NB4 (cell line): ENCODE measurements at places on chromosomes 7 and 10.
A peak's percentile ranks its signal among the peaks of the same experiment; 100 is the strongest.

GRCh38 chr7:125834421-125834820, 904.8 kb upstream of the POT1 start:
- DNase-seq, result no peak

DNA sequence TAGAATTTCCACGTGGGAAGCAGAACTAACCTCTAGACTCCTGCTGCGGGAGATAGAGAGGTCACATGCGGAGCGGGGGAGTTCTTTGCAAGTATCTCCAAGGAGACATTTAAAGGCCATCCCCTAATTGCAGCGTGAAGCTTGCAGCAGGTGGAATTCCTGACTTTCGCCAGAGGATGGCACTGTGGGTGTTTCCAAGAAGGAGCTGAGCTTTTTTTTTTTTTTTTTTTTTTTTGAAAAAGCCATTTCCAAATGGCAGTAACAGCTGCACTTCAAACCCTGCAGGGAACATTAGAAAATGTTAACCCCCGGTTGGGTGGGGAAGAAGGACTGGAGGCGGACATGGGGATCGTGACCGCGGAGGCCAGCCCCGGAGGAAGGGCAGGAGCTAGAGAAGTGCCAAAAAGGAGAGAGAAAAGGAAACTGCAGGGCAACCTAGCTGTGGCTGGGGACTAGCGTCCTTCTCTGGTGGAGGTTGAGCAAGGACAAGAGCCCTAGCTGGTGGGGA, 487.7 kb downstream of the TYW1 start:
- DNase-seq, result peak; percentile 80

GRCh38 chr10:30437031-30437841, 3.3 kb downstream of the MAP3K8 start:
- peak; percentile 77 for DNase-seq

- DNase-seq, result no peak
These were observed 112.8 kb upstream of the INSIG1 start for GRCh38 chr7:155184923-155185322.

DNA sequence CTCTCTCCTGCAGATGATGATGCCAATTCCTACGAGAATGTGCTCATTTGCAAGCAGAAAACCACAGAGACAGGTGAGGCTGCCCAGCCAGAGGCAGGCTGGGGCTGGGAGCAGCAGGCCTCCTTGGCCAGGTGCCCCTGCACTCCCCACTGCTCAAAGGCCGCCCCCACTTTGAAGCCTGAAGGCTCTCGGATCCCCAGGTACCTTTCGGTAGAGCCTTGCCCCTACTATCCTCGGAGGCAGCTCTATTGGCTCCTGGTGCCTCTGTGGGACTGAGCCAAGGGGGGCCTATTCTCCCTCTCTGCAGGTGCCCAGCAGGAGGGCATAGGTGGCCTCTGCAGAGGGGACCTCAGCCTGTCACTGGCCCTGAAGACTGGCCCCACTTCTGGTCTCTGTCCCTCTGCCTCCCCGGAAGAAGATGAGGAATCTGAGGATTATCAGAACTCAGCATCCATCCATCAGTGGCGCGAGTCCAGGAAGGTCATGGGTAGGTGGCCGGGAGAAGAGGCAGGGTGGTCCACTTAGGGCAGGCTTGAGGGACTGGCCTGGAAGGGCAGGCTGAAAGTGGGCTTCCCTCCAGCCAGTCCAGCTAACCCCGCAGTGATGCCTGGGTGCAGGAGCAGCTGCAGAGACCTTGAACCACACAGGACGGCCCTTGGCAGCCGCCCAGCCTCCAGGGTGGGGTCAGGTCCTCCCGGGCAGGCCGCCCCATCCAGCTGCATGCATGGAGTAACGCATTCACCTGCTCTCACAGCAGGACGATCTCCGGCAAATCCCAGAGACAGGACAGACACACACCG, 14.1 kb downstream of the LAT2 start:
- DNase-seq, result peak; percentile 27

DNA sequence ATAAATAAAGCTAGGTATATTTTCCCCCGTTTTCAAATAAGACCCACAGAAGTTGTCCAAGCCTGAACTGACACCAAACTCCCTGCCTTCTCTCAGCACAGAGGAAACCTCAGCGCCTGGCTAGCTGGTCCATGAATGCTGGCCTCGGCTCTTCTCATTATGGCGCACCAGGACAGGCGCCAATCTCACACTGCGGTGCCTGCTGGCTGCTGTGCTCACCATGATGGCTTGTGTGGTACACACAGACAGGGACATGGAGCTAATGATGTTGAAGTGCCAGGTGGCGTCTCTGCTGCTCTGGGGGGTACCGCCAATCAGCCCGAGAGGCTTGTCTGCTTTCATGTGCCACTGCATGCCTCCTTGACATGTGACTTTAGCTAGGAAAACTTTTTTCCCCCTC, 43.2 kb upstream of the USP6NL start:
- no peak for DNase-seq

GRCh38 chr10:44070282-44070681, 314.6 kb downstream of the CXCL12 start:
- no peak for DNase-seq

GRCh38 chr7:12524794-12525386, 45.6 kb upstream of the SCIN start:
- peak; percentile 64 for DNase-seq

- no peak for DNase-seq
These were observed 54.1 kb downstream of the COPG2 start for GRCh38 chr7:130614449-130614848.

- DNase-seq, result no peak
These were observed 137.7 kb downstream of the AHR start for GRCh38 chr7:17436126-17436525.

- no peak for DNase-seq
These were observed 3.3 kb upstream of the TCERG1L start for GRCh38 chr10:131314799-131315198.

GRCh38 chr7:2198206-2198605, 34.5 kb downstream of the MAD1L1 start:
- no peak for DNase-seq

- no peak for DNase-seq
These were observed 745 bp upstream of the ORAI2 start for GRCh38 chr7:102432442-102433218.

DNA sequence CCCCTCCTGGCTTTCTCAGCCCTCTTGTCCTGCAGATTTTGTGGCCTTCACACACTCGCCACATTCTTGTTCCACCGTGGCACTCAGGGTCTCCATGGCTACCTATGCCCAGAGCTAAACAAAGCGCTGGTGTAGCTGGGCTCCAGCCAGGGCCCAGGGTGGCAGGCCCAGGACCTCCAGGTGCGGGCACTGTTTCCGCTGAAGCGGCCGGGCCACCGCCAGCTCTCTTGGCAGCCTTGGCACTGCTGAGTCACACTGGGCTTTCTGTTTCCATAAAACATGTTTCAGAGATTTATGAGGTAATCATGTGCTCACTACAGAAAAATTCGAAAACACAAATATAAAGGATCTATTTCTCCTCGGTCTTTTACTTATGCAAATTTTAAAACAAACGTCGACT, 51.3 kb downstream of the AOC1 start:
- DNase-seq, result no peak

- peak; percentile 74 for DNase-seq
These were observed 26.2 kb downstream of the PWWP2B start for GRCh38 chr10:132422903-132423825.

- no peak for DNase-seq
These were observed 188.7 kb downstream of the EMX2 start for GRCh38 chr10:117731121-117731791.

GRCh38 chr10:103545771-103546281, 52.3 kb downstream of the NEURL1 start:
- no peak for DNase-seq

- DNase-seq, result peak; percentile 45
These were observed 25.6 kb downstream of the TMEM196 start for GRCh38 chr7:19747740-19748339.

GRCh38 chr7:33711231-33712019, 193.9 kb upstream of the BMPER start:
- DNase-seq, result no peak

DNA sequence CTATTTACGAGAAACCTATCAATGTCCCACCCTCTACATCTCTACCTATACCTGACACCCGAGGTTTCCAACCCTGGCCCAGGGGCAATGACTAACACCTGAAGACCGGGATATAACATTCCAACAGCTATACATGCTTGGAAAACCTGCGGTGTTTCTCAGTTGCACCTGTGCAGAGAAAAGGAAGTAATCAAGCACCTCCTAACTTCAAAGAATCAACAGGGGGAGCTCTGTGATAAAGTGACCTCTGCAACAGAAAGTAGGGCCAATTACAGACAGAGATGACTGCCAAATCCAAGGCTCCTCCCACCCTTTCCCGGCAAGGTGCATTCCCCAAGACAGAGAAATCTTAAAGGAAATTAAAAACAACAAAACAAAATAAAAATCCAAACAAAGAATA, 41.3 kb downstream of the CCDC6 start:
- DNase-seq, result peak; percentile 42

DNA sequence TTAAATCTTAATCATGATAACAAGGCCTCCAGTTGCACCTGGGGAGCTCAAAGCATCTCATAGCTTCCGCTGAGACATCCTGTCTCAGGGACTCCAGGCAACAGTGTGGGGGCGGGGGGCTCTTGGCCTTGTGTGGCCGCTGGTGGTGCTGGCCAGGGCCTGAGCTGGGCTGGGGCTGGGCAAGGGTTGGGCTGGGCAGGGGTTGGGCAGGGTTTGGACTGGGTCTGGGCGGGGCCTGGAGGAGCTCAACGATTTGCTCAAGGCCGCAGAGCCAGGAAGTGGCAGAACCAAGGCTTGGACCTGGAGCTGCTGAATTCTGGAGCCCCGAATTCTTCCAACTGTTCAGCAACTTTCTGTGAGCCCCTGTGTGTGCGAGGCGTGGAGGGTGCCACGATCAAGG, 37.9 kb upstream of the PSMG3 start:
- no peak for DNase-seq

DNA sequence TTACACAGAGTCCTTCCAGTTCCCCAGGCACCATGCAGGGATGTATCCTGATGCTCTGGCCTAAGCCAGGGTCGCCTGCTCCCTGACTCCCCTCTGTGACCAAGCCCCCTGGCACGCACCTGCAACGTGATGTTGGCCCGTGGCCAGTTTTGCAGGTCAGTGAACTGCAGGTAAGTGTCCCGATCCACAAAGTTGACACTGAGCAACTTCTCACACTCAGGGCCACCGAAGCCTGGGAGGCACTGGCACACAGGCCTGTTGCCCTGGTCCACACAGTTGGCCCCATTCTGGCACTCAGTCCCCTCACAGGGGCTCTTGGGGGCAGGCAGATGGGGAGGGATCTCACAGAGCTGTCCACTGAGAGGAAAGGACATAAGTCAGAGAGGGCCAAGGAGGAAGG, 174.3 kb downstream of the LCOR start:
- DNase-seq, result no peak

DNA sequence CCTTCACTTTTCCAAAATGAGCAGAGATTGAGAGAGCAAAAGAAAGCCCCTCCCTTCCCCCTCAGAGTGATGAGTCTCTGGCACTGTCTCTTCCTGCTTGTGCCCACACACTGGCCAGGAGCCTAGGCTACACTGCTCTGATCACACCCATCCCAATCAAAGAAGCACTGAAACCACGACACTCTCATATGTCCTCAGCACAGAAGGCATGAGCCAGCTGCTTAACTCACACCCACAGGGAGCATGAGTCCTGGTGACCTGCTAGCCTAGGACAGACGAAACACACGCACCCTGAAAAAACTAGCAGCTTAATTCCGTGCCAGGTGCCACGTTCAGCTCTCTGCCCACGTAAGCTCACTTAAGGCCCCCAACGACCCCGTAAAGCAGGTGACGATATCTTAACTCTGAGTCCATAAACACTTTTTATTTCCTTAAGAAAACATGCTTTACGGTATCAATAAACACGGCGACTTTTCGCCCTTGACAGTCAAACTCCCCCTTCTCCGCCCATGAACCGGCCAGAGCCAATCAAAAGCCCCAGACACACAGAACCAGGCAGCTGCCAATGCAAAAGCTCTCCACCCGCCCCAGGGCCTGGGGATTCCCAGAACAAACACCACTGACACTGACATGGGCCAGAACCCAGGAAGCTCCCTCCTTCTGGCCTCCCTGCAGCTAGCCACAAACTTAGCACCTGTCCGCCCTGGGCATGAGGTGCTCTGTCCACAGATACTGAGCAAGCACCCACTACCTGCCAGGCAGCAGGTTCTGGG, 69.0 kb downstream of the TNRC18 start:
- no peak for DNase-seq

DNA sequence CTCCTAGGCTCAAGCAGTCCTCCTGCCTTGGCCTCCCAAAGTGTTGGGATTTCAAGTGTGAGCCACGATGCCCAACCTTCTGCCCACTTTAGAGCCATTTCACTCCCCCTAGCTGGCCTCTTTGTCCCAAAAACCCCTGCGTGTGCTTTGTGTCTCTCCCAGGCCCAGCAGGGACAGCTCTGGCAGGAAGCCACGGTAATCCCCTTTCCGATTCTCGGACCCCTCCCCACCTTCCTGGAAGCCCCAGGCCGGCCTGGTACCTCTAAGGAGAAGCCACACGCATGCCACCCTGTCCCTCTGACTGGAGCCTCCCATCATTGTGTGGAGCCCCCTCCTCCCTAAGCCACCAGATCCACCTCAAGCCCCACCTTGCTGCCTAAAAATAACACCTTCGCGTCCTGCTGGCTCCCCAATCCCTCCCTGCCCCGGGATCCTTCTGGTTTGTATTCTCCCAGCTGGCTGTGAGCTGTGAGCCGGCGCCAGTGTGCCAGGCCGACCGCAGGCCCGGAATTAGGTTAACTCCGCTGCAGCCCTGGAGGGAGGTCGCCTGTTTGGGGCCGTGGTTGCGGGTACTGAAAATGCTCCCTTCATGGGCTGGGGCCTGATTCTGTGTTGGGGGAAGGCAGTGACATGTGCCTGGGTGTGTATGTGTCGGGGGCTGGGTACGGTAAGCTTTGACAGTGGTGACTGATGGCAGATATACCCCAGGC, 16.4 kb upstream of the SRRM3 start:
- DNase-seq, result no peak

DNA sequence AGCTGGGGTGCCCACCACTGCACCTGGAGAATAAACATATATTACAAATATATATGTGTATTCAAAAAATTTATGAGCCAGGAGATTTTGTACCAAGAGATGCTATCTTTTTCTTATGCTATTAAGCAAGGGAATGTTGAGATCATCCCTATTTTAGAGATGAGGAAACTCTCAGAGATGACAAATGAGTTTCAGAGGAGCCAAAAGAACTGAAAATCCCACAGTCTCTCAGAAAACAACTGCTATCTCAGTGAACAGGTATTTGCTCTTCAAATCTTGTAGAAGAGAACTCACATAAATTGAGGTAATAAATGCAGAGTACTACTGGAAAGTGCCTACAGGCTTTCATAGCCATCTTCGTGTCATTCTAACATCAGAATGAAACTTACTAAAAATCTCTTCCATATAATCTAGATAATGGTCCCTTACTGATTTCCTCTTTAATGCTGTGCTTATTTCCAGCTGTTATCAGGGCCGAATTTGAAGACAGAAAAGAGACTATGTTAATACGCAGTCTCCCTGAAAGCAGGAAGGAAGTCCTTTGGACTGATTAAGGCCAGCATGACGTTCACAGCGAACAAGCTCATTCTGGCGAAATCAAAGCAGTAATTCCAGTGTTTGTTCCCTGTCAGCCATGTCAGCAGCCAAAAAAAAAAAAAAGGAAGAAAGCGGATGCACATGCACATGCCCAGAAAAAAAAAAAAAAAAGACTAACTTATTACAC, 29.4 kb upstream of the ANAPC16 start:
- DNase-seq, result no peak
